Osteoblast (primary cell): ENCODE measurements at places on chromosomes 12 and 14.

- DNase-seq, result peak; percentile 35
Observed at GRCh38 chr14:84006643-84007155, 1523.2 kb upstream of the FLRT2 start.

DNA sequence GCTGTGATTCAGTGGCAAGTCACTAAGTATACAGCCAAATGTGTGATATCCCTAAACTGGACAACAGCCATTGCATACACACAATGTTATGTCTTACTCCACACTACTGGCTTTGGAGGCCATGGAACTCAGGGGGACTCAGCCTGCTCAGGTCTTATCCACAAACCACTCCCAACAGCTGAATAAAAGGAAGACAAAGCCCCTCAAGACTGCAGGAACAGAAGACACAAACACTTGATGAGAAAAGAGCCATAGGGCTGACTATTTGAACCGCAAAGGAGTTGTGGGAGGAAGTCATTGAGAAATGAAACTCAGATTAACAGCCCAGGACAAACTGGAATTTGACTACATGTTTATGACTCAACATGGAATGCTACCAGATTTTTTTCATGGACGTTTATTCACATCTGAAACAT lies 40.9 kb downstream of the PTGER2 start:
- no peak for DNase-seq

DNA sequence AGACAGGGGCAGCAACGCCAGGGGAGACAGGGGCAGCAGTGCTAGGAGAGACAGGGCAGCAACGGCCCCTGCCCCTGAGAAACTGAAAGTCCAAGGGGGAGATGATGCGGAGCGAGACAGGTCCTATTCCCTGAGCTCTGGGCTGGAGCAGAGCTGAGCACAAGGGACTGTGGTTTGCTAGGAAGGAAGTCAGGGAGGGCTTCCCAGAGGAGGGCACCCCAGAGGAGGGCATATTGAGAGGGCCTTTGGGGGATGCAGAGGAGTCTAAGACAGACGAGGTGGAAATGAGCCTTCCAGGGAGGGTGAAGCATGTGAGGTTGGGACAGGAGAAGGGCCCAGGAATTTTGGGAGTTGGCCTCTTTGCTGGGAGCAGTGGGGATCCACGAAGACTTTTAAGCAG lies 52.1 kb upstream of the BEGAIN start:
- peak; percentile 59 for DNase-seq

DNA sequence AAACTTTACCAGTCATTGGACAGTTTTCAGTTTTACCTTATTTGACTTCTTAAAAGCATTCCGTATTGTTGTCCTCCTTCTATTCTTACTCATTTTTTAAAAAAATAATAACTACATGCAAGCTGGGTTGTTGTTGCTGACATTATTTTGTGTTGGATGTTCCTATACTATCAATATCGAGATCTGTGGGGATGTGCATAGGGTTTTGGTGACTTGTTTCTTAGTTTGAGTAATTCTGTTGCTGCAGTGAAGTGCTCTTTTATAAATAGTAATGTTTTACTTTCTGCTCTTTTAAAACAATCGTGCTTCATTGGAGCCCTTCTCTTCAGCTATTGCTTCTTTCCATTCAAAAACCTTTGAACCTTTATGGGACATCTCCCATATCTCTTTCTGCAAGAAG lies 79.4 kb downstream of the METTL25 start:
- no peak for DNase-seq

- no peak for DNase-seq
Observed at GRCh38 chr12:131176926-131177325, 223.2 kb downstream of the ADGRD1 start.

- peak; percentile 36 for DNase-seq
Observed at GRCh38 chr12:18224745-18225144, 36.6 kb upstream of the PIK3C2G start.

GRCh38 chr12:77238335-77238734 lies 173.0 kb upstream of the E2F7 start:
- no peak for DNase-seq

GRCh38 chr12:121520586-121521086 lies 60.2 kb downstream of the KDM2B start:
- DNase-seq, result no peak

DNA sequence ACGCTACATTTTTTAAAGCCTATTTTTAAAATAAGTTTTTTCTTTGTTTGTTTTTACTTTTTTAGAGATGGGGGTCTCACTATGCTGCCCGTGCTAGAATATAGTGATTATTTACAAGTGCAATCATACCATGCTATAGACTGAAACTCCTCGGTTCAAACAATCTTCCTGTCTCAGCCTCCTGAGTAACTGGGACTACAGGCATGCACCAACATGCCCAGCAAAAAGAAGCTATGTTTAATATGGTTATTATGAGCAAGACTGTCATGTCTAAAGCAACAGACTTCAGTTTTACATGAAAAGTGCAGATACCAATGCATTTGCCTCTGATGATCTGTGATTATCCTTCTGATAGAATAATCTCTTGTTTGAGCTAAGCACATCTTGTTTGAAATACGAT lies 45.6 kb upstream of the SGPP1 start:
- no peak for DNase-seq

- DNase-seq, result no peak
Observed at GRCh38 chr12:47141459-47141858, 61.7 kb upstream of the AMIGO2 start.
